Left colon (tissue), 2 donors: ENCODE measurements at places on chromosomes 4 and X.

DNA sequence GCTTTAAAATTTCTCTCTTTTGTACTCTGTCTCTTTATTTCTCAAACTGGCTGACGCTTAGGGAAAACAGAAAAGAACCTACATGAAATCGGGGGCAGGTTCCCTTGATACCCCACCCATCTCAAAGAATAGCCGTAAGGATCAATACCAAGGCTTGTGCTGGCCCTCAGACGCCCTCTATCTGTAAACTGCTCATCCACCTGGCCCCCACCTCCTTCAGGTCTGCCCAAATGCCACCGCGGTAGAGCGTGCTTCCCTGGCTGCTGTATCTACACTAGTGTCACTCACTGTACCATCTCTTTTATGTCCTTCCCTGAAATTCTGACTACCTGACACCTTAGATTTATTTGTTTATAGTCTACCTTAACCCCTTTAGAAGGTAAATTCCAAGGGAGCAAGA, 62.8 kb downstream of the SMIM20 start:
- DNase-seq: no peak

GRCh38 chr4:41832961-41833360, 84.4 kb upstream of the PHOX2B start:
- DNase-seq: no peak

DNA sequence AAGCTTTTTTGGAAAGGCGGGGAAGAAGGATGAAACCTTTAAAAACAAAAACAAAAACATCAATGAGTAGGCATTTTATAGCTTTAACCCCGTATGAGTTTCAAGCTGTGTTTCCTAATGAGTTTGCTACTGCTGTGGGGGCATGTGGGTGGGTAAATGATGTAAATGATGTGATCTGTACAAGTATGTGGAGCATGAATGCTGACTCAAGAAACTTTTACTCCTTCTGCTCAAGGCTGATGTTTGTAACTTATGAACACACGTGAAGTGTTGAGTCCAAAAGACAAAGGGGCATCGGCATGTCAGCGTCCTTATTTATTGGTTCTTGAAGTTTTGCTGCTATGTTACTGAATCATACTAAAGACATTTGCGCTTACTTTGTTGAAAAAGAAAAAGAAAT, 76.9 kb downstream of the CLCN4 start:
- DNase-seq: no peak

DNA sequence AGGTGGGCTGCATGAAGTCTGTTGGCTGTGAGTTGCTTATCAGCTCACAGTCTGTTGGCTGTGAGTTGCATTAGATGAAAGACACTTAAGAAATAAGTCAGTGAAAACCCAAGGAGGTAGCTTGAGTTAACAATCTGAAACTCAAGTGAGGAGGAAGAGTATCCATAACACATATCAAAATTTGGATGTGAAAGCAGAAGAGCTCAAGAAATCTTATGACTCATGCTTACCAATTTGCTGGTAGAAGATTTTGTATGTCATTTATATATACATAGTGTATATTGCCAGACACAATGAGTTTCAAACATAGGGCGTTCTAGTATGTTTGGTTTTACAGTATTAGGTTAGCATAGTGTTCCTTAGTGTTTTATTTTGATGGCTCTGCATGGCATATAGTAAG, 107.4 kb downstream of the DDIT4L start:
- no peak for DNase-seq

DNA sequence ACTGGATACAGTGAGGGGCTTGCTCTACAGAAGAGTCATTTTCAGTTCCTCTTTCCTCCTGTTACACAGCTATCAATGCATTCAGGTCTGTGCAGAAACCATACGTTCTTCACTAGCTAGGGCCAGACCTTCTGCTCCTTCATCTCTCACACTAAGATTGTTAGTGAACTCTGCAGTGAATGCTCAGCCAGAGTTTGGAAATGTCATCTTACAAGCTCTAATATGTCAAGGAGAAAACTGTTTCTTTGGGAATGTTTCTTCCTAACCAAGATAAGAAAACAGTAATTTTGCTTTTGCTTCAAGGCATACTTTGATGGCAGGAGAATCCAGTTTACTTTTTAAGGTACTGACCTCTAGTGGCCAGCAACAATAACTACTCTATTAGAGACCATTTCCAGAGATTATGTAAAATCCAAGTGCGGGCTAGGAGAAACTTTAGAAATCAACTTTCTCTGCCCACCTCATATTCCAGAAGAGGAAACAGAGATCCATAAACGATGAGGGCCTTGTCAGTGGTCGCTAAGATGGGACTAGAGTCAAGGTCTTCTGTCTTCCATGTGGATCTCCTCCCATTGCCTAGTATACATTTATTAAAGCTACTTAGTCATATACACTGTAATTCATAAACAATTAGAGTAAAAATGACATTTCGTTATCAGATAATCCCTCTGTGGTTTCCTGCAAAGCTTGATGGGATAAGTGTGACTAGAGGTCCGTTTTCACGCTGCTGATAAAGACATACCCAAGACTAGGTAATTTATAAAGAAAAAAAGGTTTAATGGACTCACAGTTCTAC, 12.1 kb upstream of the CC2D2A start:
- no peak for DNase-seq

- no peak for DNase-seq
These were observed 19.9 kb downstream of the MAGEB17 start for GRCh38 chrX:16187024-16187760.

GRCh38 chr4:174334628-174335027, 50.9 kb downstream of the CEP44 start:
- no peak for DNase-seq

- DNase-seq: peak; percentile 76
These were observed 13.2 kb upstream of the RAB9B start for GRCh38 chrX:103845165-103845653.

GRCh38 chrX:37690119-37690518, 4.5 kb downstream of the XK start:
- DNase-seq: no peak

DNA sequence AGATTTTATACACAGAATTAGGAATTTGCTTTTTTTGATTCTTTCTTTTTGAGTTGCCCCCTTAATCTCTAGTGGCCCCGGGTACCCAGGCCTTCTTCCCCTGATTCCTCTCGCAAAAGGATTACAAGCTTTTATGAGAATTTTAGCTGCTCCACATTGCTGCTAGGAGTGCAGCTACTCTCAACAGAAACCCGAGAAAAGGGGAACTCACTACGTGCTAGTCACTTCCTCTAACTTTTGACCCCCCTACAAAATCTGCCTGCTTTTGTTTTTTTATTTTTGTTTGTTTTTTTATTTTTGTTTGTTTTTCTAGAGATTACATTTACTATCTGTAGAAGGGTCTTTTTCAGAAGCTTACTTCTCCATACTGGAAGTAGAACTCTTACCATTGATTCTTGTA, 64.1 kb downstream of the ZNF81 start:
- no peak for DNase-seq

DNA sequence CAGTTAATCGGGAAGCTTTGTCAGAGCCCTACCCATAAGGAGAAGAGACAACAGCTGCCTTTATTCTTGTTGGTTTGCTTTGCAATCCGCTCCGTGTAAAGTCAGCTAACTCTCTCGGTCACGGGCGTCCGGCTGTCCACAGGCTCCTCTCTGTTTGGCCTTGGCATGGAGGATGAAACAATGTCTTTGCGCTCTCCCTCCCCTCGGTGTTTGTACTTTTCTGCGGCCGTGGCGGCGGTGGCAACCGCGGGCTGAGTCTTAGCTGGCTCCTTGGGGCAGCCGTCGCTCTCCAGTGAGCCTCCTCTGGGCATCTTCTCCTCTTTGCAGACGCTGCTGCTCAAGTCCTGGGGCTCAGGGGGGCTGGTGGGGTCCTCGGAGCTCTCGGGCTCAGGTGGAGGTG, 10.6 kb upstream of the IRAK1 start:
- no peak for DNase-seq

GRCh38 chr4:153341575-153342090, 2.9 kb upstream of the MND1 start:
- no peak for DNase-seq

GRCh38 chr4:30716681-30717207, 3.4 kb upstream of the PCDH7 start:
- DNase-seq: no peak

DNA sequence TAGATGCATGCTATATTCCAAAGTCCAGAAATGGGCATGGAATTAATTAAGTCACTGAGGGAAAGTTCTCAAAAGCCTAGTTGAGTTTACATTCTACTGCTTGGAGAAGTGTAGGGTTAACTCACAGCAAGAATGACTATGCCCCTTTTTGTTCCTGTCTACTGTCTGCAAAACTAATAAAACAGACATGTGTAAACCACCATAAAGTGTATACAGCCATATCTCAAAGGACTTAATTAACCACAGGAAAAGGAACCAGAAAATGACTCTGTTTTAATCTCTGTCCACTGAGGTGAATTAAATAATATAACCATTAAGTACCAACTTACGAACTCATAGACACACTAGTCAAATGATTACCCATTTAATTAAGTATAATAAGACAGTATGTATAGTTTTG, 84.9 kb downstream of the PRDM5 start:
- no peak for DNase-seq

DNA sequence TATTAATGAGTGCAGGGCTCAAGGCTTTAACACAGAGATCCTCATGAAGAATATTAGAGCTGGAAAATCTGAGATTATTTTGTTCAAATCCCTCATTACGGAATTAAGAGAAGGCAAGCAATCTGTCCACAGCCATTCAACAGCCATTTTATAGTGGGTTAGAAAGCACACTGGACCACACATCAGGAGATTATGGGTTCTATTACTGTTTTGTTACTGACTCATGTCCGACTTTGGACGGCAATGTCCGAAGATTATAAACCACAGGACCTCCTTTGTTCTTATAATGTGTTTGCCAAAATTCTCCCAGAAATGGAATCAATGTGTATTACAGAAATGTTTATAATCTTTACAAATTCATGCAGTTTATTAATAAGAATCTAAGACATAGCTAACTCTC, 8.1 kb downstream of the LAMTOR3 start:
- no peak for DNase-seq

DNA sequence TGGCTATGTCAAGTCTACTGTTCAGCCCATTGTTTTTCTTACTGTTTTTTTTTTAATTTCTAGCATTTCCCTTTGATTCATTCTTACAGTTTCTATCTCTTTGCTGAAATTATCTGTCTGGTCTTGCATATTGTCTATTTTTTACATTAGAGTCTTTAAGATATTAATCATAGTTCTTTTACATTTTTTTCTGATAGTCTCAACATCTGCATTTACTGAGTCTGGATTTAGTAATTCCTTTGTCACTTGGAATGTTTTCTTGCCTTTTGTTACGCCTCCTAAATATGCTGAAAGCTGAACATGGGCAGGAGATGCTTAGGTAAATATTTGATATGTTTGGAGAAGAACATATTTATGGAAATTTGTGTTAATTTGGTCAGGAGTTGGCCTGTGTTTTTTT, 10.4 kb downstream of the JADE3 start:
- DNase-seq: no peak

DNA sequence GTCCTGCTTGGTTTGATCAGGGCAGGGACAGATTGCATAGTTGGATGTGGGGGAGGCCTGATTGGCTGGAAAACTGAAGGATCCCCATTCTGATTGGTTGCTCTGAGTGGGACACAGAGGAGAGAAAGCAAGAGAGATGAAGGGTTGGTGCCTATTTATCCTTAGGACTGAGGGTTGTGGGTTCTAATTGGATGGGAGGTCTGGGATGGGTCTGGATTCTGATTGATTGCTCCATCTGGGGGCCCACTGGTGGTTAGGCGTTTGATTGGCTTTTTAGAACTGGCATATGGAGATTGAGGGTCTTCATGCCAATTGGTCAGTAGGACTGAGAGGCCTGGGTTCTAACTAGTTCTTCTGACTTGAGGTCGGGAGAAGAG, 644 bp upstream of the EBP start:
- no peak for DNase-seq

DNA sequence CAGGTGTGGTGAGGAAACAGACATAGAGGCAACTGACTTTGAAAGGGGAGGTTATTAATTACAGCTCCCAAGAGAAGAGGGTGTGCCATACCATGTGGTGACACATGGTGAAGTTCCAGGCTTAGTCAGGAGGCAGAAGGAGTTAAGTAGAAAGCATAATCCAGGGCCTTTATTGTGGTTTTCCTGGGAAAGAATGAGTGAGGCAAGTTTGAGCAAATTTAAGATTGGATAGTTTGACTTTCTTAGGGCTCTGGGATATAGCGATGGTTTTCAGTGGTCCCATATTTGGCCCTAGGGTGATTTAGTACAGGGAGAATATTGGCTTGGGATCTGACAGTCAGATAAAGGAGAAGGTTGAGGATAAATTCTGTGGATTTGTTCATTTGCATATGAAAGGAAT, 495.9 kb upstream of the FSTL5 start:
- DNase-seq: no peak

- DNase-seq: no peak
These were observed 40.0 kb upstream of the CTAG2 start for GRCh38 chrX:154693394-154693793.
